HepG2 (cell line): ENCODE measurements at places on chromosomes 1 and 21.

DNA sequence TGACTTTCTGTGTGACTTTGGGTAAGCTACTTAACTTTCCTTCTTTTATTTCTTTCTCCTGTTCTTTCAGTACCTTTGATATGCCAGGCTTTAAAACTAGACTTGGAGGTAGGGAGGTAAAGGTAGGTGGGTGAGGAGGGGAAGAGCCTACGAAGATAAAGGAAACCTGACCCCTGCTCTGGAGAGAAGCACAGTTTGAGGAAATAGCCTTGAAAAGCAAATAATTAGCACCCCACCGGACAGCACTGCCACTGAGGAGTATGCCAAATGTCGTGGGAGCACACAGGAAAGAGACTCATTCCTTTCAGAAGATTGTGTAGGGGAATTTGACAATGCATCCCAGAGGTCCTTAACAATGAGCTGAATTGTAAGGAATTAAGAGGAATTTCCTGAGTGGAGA is 65.2 kb upstream of the SPAG17 start:
- no peak for DNase-seq

GRCh38 chr1:2019571-2020309 is 595 bp downstream of the GABRD start:
- DNase-seq, result no peak

- no peak for DNase-seq
Observed at GRCh38 chr1:215970406-215970805, 403.3 kb downstream of the KCTD3 start.

DNA sequence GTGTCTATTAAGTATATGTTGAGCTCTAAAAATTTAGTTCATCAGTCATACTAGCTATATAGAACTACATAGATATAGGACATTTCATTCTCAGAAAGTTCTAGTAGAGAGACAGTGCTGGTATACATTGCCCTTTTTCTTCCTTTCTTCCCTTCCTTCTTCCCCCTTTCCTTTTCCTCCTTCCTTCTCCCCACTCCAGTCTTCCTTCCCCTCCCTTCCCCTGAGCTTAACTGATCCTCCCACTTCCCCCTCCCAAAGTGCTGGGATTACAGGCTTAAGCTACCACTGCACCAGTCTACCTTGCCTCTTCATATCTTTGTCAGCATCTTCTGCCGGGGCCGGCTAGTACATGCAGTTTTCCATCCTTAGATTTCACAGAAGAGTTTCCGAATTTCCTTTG is 12.1 kb downstream of the THRAP3 start:
- DNase-seq, result no peak
